ENCODE measurements at places on chromosomes 5 and 9.

GRCh38 chr5:107776922-107777740, 106.4 kb upstream of the EFNA5 start:
- DNase-seq, result no peak

DNA sequence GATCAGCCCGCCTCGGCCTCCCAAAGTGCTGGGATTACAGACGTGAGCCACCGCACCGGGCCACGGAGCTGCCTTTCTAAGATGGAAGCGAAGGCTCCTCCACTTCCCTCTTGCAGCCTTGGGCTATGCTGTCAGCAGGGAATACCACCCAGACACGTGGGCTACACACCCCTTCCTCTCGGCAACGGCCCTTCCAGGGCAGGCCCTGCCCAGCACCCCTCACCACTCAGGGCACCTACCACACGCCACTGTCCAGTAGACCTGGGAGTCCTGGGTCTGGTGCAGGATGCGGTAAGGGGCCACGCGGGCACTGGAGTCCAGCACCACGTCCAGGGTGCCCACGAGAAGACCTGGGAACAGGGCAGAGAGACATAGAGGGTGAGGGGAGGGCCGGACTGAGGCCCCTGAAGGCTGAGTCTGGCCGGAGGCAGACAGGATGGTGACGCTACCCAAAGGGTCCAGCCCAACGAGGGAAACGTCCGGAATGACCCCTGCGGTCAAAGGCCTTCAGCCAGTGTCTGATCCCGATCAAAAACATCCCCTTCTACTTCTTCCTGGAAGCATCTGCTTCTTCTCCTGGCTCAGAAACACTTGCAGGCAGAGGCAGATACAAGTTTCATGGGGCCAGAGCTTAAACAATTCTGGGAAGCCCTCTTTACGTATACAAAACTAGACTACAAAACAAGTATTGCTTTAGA, 3.1 kb downstream of the TBC1D9B start:
- DNase-seq, result no peak

DNA sequence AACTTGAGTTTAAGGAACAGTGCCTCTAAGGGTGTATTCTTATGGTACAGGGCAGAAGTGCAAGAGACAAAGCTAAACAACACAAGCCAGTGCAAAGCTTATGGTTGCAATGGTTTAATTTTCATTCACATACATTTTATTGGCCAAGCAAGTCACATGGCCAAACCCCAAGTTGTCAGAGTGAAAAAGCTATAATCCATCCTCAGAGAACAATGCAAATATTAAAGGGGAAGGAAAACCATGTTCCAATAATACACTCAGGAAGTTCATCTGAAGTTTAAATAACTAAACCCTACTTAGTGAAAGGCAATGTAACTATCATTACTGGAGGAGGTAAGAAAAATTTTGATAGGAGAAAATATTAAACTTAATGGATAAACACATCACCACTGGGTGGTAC, 26.6 kb upstream of the TLR4 start:
- no peak for DNase-seq

GRCh38 chr5:109703829-109704228, 14.1 kb downstream of the MAN2A1 start:
- no peak for DNase-seq

GRCh38 chr5:73306741-73307275, 133.8 kb downstream of the TMEM174 start:
- no peak for DNase-seq

DNA sequence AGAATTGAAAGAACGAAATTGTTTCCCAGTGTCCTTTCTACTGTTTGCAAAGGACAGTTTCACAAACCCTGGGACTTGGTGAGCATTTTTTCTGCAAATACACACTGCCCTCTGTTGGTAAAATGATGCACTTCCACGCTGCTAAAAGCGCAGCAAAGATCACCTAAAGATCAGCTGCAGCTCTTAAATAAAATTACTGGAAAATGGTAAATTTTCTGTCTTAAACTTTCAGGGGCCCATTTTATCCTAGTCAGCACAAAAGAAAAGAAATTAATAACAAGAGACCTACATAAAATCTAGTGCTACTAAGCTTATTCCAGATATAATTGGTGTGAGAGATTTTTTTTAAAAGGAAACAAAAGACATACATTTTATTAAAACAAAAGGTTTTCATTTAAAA, 566.0 kb downstream of the CAAP1 start:
- no peak for DNase-seq

- no peak for DNase-seq
These were observed 6.3 kb downstream of the NR2F1-AS1 start for GRCh38 chr5:93574491-93575305.

DNA sequence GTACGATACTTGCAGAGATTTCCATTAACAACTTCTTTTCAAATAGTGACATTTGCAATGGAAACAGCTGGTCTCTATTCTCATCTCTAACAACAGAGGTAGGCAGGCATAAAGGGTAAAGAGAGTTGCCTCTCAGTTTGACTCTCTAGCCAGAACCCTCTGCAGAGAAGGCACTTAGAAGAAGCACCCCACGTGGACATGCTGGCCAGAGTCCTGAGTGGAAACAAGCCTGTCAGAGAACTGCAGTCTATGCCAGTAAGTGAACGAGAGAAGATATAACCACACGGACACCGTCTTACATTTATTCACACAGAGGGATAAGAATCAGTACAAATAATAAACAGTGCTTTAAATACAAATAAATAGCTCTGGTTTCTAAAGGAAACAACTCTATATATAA, 11.0 kb upstream of the LHX6 start:
- no peak for DNase-seq

DNA sequence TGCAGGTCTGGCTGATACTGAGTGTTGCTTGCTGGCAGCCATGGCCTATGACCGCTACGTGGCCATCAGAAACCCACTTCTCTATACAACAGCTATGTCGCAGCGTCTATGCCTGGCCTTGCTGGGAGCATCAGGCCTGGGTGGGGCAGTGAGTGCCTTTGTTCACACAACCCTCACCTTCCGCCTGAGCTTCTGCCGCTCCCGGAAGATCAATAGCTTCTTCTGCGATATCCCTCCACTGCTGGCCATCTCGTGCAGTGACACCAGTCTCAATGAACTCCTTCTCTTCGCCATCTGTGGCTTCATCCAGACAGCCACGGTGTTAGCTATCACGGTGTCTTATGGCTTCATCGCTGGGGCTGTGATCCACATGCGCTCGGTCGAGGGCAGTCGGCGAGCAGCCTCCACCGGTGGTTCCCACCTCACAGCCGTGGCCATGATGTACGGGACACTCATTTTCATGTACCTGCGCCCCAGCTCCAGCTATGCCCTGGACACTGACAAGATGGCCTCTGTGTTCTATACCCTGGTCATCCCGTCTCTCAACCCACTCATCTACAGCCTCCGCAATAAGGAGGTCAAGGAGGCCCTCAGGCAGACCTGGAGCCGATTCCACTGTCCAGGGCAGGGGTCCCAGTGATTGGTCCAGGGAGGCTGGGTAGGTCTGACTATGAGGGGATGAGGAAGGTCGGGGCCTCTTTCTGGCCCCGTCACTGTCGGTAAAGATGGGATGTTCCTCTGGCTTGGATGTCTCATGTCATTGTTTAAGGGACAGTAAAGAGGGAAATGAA, 718 bp downstream of the OR5C1 start:
- DNase-seq, result no peak

GRCh38 chr5:33306758-33307157, 134.0 kb upstream of the TARS1 start:
- no peak for DNase-seq

DNA sequence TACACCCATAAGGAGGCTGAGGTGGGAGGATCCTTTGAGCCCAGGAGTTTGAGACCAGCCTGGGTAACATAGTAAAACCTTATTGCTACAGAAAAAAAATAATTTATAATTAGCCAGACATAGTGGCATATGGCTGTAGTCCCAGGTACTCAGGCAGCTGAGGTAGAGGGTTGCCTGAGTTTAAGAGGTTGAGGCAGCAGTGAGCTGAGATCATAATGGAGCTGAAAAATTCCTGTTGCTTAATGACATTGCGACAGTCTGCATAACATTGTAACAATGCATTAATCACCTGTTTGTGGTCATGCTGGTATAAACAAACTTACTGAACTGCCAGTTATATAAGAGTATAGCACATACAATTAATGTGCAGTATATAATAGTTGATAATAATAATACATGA, 214.2 kb downstream of the TRIM32 start:
- no peak for DNase-seq

DNA sequence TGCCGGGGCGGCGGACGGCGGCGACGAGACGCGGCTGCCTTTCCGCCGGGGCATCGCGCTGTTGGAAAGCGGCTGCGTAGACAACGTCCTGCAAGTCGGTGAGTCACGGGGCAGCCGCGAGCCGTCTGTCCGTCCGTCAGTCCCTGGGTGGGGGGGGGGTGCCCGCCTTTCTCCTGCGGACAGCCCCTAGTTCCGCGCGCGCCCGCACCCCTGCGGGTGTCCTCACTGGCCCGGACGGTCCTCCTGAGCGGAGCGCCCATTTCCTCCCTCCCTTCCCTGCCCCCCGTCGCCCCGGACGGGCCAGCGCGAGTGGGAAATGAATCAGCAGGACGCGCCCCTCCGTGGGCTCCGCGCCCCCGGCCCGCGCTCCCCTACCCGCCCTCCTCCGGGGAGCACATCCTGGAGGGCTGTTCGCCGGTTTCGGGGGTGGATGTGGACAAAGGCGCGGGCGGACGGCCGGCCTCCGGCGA, 828 bp downstream of the ZSWIM6 start:
- DNase-seq, result peak; percentile 47

- DNase-seq, result no peak
These were observed 76.6 kb upstream of the ADAMTS16 start for GRCh38 chr5:5063533-5063953.

GRCh38 chr5:96074870-96075269, 113.2 kb upstream of the ELL2 start:
- DNase-seq, result no peak

- DNase-seq, result no peak
These were observed 22.6 kb upstream of the NOTCH1 start for GRCh38 chr9:136568288-136569081.

DNA sequence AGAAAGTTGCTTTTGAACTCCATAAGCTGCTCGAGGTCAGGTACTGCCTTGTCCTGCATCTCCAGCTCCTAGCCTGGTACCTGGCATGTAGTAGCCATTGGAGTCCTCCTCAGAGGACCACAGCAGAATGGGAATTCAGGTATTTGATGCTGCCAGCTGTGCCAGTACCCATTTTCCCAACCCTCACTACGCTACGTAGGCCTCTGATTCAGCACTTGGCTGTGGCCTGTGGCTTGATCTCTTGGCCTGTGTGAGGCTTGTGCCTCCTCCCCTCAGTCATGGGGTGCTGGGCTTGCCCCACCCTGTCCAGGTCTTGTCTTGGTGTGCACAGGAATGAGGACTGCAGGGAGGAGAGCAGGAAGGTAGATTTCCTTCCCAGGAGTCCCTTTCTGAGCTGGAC, 11.8 kb downstream of the OTULIN start:
- DNase-seq, result peak; percentile 42

GRCh38 chr9:37004424-37004935, 29.6 kb downstream of the PAX5 start:
- DNase-seq, result no peak

DNA sequence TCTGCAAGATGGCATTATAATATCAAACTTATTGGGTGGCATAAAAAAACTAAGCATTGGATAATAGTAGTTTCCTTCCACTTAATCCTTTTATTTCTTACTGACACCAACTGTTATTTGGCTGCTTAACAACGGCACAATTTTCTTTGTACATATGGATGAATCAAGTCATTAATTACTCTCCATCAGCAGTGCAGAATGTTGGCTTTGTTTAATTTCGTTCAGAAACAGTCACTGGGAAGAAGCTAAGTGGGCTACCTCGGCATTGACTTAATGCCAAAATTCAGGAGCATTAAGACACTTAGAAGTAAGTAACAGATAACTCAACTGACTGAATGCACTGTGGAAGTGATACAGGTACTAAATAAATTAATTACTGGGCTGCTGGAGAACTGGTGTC, 460.4 kb downstream of the CTNND2 start:
- no peak for DNase-seq

- no peak for DNase-seq
These were observed 30.0 kb upstream of the MAMDC2 start for GRCh38 chr9:70013598-70014196.

DNA sequence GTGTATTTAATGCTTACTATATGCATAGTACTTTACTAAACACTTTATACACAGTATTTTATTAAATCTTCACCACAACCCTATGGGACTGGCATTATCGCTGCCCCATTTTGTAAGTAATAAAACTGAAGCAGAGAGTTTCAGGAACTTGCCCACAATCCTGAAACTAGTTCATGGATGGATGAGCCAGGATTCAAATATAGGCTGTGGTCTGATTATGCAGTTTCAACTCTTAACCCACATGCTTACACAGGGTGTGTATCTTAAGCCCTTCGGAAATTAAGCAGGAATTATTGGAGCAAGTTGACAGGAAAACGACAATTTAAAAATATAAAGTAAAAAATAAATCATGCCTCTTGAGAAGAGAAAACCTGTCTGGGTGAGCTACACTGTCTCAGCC, 109.0 kb downstream of the ATP10B start:
- DNase-seq, result no peak

DNA sequence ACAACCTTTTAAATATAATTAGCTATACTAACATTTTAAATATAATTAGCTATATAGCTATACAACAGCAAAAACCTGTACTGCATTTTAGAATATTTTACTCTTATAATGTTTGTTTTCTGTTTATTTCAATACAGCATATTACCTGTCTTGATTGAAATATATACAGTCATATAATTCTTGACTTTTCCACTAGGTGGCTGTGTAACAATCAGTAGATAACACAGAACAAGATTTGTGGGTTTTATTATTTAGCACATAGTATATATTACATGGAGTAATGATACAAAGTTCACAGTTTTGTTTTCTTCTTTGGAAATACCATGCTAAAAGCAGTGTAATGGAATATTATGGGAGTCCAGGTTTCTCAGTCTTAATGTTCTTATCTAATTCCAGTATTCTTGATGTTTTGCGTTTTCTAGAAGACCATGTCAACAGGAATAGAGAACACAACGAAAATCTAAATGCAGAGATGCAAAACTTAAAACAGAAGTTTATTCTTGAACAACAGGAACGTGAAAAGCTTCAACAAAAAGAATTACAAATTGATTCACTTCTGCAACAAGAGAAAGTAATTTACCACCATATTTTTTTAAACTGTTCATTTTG, 13.3 kb downstream of the HMMR start:
- no peak for DNase-seq

DNA sequence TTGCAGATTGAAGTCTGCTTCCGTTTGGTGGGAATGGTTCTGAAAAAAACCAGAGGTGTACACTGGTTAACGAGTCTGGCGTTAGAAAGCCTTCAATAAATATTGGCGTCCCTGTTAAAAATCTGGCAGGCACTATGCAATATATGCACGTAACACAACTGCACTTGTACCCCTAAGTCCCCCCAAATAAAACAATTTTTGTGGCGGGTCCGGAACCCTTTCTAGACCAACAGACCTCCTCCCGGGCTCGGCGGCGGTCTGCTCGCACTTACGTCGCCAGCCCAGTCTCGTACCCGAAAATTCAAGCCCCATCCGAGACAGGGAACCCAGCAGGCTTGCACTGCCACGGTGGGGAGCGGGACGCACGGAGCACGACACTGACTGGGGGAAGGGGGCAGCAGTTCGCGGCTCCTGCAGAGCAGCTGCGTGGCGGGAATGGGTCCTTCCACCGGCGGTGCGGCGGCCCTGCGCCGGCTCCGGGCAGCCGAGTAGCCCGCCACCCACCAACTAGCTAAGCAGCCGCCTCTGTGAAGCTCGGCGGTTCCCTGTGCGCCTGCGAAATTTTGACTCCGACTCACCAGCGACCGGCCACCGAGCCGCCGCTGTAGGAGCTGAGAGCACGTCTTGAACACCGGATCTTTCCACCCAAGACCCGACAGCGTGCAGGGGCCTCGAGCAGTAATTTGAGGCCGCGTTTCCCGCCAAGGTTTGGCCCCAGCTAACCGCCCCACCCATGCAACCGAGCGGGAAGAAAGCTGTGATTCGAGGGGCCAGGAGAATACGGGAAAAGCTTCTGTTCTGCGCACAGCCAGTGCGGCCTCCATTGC, 3.9 kb downstream of the MCIDAS start:
- peak; percentile 26 for DNase-seq
